ENCODE measurements at places on chromosomes 12 and 14. TPM values are rescaled to one million over a fixed set of nuclear protein-coding genes. Genes with fewer than 3 reads are reported as not detected.
A peak's percentile ranks its signal among the peaks of the same experiment; 100 is the strongest.

DNA sequence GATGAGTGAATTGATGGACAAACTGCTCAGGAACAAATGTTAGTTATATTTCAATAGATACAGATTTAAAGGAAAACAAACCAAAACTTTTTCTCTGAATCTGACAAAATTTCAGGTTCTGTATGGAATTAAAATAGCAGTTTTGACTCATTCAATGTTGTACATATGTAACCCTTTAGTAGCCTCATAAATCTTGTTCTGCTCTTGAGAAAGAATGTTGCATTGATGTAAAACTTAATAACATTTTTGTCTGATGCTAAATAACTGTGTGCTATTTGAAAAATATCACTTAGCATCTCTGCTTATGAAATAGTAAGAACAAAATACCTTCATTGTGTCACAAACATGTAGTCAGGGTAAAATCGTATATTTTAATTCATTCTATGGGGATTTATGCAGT, 168.9 kb upstream of the NOVA1 start:
- H3K36me3 ChIP-seq, result no peaks in the 10 kb centered on the region
- no peak for DNase-seq
- H3K27ac ChIP-seq, result no peak overlapping the region
- no peaks in the 10 kb centered on the region for H3K4me1 ChIP-seq
- H3K27me3 ChIP-seq, result no peaks in the 10 kb centered on the region

- H3K27ac ChIP-seq, result peak overlapping the region; percentile 66
- no peaks in the 10 kb centered on the region for H3K36me3 ChIP-seq
- no peak overlapping the region for H3K4me3 ChIP-seq
These were observed 270.1 kb downstream of the ZFP36L1 start for GRCh38 chr14:68522510-68523325.

DACT1 gene
- total RNA-seq, result 2.1 TPM

NELL2 gene
- total RNA-seq, result 0.17 TPM

DEGS2 gene
- total RNA-seq, result 0.37 TPM

Data from liver (tissue), 10 donors.